ENCODE measurements at places on chromosomes 11 and 22.

DNA sequence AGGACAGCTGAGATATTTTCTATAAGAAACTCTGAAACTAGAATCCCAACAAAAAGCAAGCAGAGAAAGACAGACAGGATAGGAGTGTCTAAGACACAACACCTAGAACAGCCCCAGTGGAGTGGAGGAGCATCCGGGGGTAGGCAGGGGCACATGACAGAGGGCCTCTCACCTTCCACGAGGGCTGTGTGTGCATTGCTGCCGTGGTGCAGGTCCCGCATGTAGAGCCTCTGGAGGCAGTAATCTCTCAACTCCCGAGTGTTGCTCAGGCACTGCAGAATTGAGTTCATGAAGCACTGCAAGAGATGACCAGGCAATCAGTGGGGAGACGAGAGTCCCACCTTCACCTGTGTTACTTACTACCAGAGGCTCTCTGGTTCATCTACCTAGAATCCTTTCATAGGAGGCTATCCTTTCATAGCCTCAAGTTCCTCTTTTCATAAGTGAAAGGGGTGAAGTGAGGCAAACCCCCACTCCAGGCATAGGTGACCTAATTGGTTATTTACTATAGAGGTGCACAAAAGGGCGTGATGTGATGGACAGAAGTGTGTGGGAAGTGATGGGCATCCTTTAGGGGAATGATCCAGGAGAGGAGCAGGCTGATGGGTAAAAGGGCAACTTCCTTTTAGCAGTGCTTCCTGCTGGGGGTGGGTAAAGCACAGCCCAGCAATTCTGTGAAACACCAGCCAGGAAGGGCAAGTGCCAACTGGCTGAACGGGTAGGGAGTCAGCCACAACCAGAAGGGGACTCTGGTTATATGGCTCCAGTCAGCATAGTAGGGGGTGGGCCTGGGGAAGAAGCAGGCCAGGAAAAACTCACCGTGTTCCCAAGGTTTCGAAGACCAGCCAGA lies 13.1 kb upstream of the MFRP start:
- no peak for DNase-seq

- no peak for DNase-seq
Measured at GRCh38 chr22:46841522-46841921, 79.1 kb downstream of the TBC1D22A start.

DNA sequence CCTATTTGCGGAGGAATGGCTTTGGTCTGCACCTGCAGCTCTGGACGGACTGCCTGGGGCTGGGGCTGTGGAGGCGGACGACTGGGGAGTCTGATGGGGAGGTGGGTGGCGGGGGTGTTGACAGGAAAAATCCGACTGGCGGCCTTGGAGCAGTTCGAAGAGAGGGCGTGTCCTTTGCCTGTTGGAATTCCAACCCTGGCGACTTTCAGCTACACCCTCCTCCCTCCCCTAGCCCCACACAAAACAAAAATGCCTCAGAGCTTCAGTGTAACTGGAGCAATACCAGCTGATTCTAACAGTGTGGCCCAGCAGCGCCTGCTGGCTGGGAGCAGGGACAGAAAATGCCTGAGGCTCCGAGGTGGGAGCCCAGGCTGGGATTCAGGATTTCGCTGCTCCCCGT lies 85.4 kb downstream of the ATXN10 start:
- DNase-seq, result no peak

GRCh38 chr11:74691755-74692154 lies 39.5 kb downstream of the CHRDL2 start:
- DNase-seq, result no peak

- DNase-seq, result no peak
Measured at GRCh38 chr22:44608597-44609399, 93.2 kb upstream of the PRR5 start.

DNA sequence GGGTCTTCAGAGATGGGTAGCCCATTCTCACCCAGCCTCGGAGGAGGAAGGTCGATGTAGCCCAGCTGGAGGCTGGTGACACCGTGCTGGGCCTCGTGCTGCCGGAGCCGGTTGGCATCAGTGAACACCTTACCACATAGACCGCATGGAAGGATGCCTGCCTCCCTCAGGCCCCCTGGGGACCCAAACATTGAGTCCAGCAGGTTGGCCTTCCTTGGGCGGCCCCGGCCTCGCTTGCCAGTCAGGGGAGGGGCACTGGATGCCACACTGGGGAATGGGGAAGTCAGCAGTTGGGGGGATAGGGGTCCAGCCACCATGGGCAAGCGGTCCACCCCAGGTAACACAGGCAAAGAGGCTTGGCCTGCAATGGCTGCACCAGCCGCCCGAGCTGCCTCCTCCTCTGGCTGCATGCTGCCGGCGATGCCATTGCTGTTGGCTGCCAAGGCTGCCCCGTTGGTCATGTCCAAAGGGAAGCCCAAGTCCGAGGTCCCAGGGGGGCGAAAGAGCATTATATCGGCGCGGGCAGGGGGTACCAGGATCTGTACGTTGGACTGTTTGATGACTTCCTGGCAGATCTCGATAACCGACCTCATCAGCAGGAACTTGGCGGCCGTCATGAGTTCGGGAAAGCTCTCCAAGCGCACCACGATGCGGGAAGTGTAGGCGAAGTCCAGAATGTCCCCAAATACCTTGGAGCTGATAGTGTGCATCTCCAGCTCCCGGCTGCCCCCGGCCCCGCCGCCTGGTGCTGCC lies 1.4 kb downstream of the PATZ1 start:
- no peak for DNase-seq

GRCh38 chr22:39475902-39476301 lies 19.1 kb downstream of the MGAT3 start:
- no peak for DNase-seq

- no peak for DNase-seq
Measured at GRCh38 chr11:46728659-46729040, 9.6 kb downstream of the F2 start.

GRCh38 chr11:124928942-124929665 lies 6.7 kb downstream of the HEPACAM start:
- no peak for DNase-seq

DNA sequence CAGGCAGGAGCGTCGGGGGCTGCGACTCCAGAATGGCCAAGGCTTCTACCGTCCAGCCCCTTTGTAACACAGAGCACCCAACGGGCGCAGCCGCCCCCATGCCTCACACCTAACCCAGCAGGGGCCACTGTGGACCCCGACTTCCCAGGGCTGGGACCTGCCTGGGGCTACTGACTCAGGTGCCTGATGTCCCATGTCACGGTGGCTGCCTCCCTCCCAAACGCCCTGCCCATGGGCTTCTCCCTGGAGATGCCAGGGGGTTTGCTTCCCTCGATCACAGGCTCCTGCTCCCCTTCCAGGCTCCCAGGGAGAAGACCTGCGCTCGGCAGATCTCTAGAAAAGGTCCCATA lies 84.0 kb downstream of the MYEOV start:
- no peak for DNase-seq

GRCh38 chr11:74006743-74007304 lies 2.1 kb downstream of the UCP3 start:
- DNase-seq, result no peak

GRCh38 chr11:69873166-69874077 lies 54.2 kb upstream of the FGF3 start:
- no peak for DNase-seq

Data from NCI-H187 (cell line).